ENCODE measurements at places on chromosomes 3 and 15. TPM values are rescaled to one million over a fixed set of nuclear protein-coding genes. Genes with fewer than 3 reads are reported as not detected.

Gene CELSR3
- 19.5 TPM for total RNA-seq

Gene NLGN1
- total RNA-seq, result not detected

Gene IL16
- total RNA-seq, result 243 TPM

Gene HMG20A
- 51.7 TPM for total RNA-seq

Gene PCBP4
- 16.1 TPM for total RNA-seq

Gene GOLGA6A
- not detected for total RNA-seq

Gene EFCC1
- 0.21 TPM for total RNA-seq

Gene SH2D7
- 0.29 TPM for total RNA-seq

Gene SLCO2A1
- total RNA-seq, result not detected

Gene EPHB1
- 1.4 TPM for total RNA-seq
